ENCODE measurements at places on chromosomes 4 and X. TPM values are rescaled to one million over a fixed set of nuclear protein-coding genes. Genes with fewer than 3 reads are reported as not detected.

GRCh38 chr4:15777697-15778288 is 335 bp upstream of the CD38 start:
- no peak for DNase-seq
- no peak overlapping the region for H3K27ac ChIP-seq
- peaks cover 13% of the 10 kb centered on the region for H3K4me1 ChIP-seq
- H3K36me3 ChIP-seq: no peaks in the 10 kb centered on the region

GRCh38 chrX:139297638-139298037 is 232.9 kb upstream of the F9 start:
- DNase-seq: no peak
- H3K4me3 ChIP-seq: no peak overlapping the region
- no peak overlapping the region for H3K27ac ChIP-seq
- no peaks in the 10 kb centered on the region for H3K36me3 ChIP-seq

DNA sequence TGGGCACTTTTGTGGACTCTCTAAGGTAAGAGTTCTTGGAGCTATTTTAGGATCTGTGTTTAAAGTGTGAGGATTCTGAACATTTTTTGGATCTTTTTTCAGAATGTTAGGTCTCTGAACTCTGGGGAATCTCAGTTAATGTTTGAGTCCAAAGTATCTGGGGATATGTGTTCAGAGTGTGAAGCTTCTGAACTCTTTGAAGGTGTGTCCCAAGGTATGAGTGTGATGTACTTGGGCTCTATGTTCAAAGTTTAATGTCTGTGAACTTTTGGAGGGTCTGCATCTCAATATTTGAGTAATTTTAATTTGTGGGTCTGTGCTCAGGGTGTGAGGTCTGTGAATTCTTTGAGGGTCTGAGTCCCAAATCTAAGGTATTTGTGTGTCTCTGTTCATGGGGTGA is 35.4 kb upstream of the PAGE4 start:
- H3K4me3 ChIP-seq: no peak overlapping the region
- H3K36me3 ChIP-seq: no peaks in the 10 kb centered on the region
- DNase-seq: no peak
- H3K27ac ChIP-seq: no peak overlapping the region

DNA sequence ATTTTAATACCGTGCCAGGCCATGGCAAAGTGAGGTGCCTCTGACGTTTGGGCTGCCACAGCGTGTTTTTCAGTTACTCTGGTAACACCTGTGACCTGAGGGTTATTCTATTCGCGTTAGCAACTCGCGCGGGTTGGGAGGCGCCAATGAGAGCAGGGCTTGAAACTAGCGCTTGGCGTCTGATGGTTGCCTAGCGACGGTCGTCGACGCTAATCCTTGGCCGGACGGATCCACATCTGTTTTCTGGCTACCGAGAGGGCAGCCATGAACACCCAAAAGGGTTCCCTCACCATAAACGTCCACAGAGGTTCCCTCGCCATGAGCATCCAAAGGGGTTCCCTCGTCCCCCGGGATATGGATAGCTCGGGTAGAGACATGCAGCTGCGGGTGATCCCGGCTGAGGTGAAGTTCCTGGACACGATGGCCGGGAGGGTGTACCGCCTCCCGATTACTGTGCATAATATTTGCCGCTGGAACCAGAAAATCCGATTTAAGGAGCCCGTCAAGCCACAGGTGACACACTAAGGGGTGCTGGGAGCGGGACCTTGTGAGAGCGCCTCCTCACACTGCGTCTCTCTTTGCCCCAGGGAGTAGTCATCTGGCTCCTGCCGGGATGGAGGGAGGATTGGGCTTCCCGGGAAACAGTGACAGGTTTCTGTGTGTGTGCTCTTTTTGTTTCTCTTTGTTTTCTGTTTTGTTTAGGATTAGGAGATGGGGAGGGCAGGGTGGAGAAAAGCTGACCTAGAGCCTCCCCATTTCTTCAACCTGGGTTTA is at the start of gene CFAP47:
CFAP47 (plus strand) TSS at position 199 of the 774 bp plus-strand sequence; CDS start at position 265, 66 bp downstream.
- peak; percentile 25 for DNase-seq
- no peaks in the 10 kb centered on the region for H3K36me3 ChIP-seq
- no peaks in the 10 kb centered on the region for H3K4me1 ChIP-seq
- H3K27me3 ChIP-seq: peaks cover 22% of the 10 kb centered on the region
- H3K4me3 ChIP-seq: no peak within 1 kb of the TSS
- no peak within 1 kb of the TSS for H3K27ac ChIP-seq

- no peaks in the 10 kb centered on the region for H3K4me1 ChIP-seq
- no peak overlapping the region for H3K4me3 ChIP-seq
- DNase-seq: no peak
- H3K27me3 ChIP-seq: no peaks in the 10 kb centered on the region
These were observed 498.3 kb upstream of the INTU start for GRCh38 chr4:127134490-127134889.

DNA sequence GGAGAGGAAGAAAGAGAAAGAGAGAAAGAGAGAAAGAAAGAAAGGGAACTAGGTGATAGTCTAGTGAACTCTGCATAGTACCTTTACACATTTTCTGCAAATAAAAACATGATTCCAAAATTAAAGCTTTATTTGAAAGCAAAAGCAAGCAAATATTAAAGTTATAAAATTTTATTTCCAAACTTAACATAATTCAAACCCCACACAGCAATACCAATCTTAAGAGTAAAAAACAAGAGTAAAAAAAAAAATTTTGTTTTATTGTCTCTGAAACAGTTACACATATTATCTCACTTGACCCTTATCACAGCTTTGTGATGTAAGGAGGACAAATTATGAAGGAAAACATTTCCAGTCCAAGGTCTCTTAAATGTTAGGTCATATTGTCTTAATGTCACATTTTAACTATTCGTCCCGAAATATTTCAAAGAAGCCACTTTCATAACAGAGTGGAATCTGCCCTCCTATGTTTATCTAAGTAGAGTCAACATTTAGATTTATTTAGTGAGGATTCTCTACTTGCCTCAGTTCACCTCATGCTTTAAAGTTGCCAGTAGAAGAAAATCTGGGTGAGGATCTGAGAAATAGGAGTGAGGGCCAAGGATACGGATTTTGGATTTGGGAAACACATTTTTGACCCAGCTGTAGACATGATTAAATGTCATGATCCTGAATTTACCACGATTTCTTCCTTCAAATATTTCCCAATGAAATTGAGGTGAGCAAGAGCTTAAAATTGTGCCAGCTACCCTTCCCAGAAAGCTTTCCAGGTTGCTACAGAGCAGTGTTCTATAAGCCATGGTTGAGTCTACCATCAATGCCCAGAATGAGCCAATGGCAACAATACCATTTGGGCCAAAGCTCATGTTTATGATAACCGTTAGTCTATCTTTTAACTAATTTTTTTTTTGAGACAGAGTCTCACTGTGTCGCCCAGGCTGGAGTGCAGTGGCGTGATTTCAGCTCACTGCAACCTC is 7.5 kb upstream of the FGA start:
- no peak overlapping the region for H3K27ac ChIP-seq
- no peaks in the 10 kb centered on the region for H3K4me1 ChIP-seq
- no peak overlapping the region for H3K4me3 ChIP-seq
- H3K36me3 ChIP-seq: no peaks in the 10 kb centered on the region

DNA sequence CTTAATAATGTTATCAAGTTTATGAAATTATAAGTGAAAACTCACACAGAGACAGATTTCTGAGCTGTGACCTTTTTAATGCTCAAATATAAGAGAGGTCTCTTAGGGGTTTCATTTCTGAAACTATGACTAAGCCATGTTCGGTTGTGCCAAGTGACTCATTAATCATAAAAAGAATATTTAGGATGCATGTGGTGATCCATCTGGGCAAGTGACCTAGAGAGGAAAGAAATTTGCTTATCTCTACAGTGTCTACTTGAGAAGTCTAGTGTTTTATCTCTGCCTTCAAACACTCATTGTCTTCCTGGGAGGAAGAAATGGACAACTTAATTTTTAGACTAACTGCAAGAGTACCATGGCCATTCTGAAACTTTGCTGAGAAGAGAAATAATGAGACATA is 545.3 kb upstream of the GRID2 start:
- no peak overlapping the region for H3K4me3 ChIP-seq
- no peaks in the 10 kb centered on the region for H3K27me3 ChIP-seq
- H3K36me3 ChIP-seq: no peaks in the 10 kb centered on the region

PPARGC1A gene
- 10.1 TPM for total RNA-seq

DNA sequence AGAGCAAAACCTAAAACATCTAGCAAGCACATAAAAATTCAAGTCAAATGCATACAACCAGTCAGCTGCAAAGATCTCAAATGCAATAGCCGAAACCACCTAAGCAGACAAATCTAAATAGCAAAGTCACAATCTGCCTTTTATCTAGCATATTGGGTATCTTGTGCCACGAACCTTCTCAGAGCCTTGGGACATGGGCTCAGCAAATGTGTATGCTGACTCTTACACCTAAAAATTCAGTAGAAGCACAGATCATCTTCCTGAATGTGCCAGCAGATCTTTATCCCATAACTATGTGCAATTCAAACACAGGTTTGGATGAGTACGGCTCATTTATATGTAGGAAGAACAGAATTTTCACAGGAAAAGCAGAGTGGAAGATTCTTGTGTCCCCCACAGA is 492.1 kb downstream of the INPP4B start:
- no peaks in the 10 kb centered on the region for H3K27me3 ChIP-seq
- no peak overlapping the region for H3K4me3 ChIP-seq
- peaks cover 43% of the 10 kb centered on the region for H3K4me1 ChIP-seq
- no peak overlapping the region for H3K27ac ChIP-seq

- H3K4me1 ChIP-seq: no peaks in the 10 kb centered on the region
- H3K4me3 ChIP-seq: no peak overlapping the region
- no peaks in the 10 kb centered on the region for H3K36me3 ChIP-seq
- DNase-seq: no peak
- no peak overlapping the region for H3K27ac ChIP-seq
- no peaks in the 10 kb centered on the region for H3K27me3 ChIP-seq
These were observed 483.9 kb downstream of the IDS start for GRCh38 chrX:149021159-149021558.

DNA sequence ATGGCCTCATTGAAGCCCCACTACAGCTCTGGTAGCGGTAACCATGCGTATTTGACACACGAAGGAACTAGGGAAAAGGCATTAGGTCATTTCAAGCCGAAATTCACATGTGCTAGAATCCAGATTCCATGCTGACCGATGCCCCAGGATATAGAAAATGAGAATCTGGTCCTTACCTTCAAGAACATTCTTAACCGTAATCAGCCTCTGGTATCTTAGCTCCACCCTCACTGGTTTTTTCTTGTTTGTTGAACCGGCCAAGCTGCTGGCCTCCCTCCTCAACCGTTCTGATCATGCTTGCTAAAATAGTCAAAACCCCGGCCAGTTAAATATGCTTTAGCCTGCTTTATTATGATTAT is 876 bp downstream of the HPRT1 start:
- H3K4me1 ChIP-seq: no peaks in the 10 kb centered on the region
- DNase-seq: no peak
- no peaks in the 10 kb centered on the region for H3K36me3 ChIP-seq
- H3K27me3 ChIP-seq: no peaks in the 10 kb centered on the region
- H3K4me3 ChIP-seq: peak overlapping the region; percentile 78
- peak overlapping the region; percentile 92 for H3K27ac ChIP-seq

SHROOM3 gene
- total RNA-seq: 9.2 TPM

GRCh38 chrX:42772874-42773273 is 5.1 kb downstream of the PPP1R2C start:
- peaks cover 1% of the 10 kb centered on the region for H3K27me3 ChIP-seq
- no peak for DNase-seq
- H3K4me1 ChIP-seq: no peaks in the 10 kb centered on the region
- no peaks in the 10 kb centered on the region for H3K36me3 ChIP-seq

STATH gene
- total RNA-seq: not detected

TRIML2 gene
- not detected for total RNA-seq

SSX3 gene
- not detected for total RNA-seq

SPOCK3 gene
- total RNA-seq: 1.7 TPM

SPANXA1 gene
- not detected for total RNA-seq

GRCh38 chr4:95293014-95293413 is 255.8 kb downstream of the UNC5C start:
- no peak overlapping the region for H3K27ac ChIP-seq
- no peaks in the 10 kb centered on the region for H3K27me3 ChIP-seq
- H3K4me3 ChIP-seq: no peak overlapping the region
- no peak for DNase-seq

- no peak overlapping the region for H3K27ac ChIP-seq
- no peaks in the 10 kb centered on the region for H3K4me1 ChIP-seq
- H3K4me3 ChIP-seq: no peak overlapping the region
- H3K36me3 ChIP-seq: no peaks in the 10 kb centered on the region
- no peak for DNase-seq
- H3K27me3 ChIP-seq: no peaks in the 10 kb centered on the region
These were observed 12.4 kb downstream of the STAG2 start for GRCh38 chrX:123973921-123974320.

All from adrenal gland (tissue), 19 donors.